Fibroblast of lung (primary cell): ENCODE measurements at places on chromosomes 5 and 9. TPM values are rescaled to one million over a fixed set of nuclear protein-coding genes. Genes with fewer than 3 reads are reported as not detected.

DNA sequence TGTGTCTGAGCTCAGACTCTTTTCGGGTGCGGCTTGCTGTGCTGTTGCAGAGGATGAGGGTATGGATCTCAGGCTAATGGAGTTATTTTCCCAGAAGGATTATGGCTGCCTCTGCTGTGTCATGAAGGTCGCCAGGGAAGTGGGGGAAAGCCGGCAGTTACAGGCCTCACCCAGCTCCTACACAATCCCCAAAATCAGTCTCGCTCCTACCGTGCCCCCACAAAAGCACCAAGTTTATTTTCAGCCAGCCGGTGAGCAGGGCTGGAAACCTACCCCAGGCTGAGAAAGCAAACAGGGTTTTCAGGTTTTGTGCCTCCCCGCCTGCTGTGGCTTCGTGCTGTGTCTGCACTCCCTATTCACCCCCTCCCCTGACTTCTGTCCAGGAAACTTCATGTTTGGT is 113.3 kb downstream of the SLC24A2 start:
- DNase-seq, result no peak
- H3K27ac ChIP-seq, result no peak overlapping the region
- H3K36me3 ChIP-seq, result no peaks in the 10 kb centered on the region

Gene PDE6A
- 0.02 TPM in 1 of 2 replicates, not detected in the other for polyA plus RNA-seq

Gene FBLL1
- polyA plus RNA-seq, result 0.03 and 0.16 TPM in 2 replicates

GRCh38 chr5:8396756-8397155 is 527.8 kb downstream of the MTRR start:
- DNase-seq, result peak; percentile 19
- H3K4me1 ChIP-seq, result no peaks in the 10 kb centered on the region
- H3K27ac ChIP-seq, result no peak overlapping the region
- no peaks in the 10 kb centered on the region for H3K27me3 ChIP-seq
- no peak overlapping the region for H3K4me3 ChIP-seq

DNA sequence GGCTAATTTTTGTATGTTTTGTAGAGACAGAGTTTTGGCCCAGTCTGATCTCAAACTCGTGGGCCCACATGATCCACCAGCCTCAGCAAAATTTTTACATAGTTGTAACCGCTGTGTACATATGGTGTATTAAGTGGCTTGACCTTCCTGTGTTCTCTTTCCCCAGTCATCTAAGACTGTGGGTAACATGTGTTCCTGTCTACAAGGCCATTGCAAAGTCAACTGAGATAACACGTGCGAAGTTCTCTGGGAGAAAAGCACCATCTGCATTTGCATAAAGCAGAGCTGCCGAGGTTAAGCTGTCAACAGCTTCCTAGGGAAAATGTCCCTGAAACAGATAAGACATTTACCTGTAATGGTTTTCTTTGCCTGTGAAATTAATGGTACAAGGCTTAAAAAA is 273.7 kb downstream of the FANCC start:
- no peaks in the 10 kb centered on the region for H3K27me3 ChIP-seq
- peak; percentile 31 for DNase-seq
- H3K4me3 ChIP-seq, result no peak overlapping the region
- H3K36me3 ChIP-seq, result peaks cover 4% of the 10 kb centered on the region
- H3K4me1 ChIP-seq, result no peaks in the 10 kb centered on the region

DNA sequence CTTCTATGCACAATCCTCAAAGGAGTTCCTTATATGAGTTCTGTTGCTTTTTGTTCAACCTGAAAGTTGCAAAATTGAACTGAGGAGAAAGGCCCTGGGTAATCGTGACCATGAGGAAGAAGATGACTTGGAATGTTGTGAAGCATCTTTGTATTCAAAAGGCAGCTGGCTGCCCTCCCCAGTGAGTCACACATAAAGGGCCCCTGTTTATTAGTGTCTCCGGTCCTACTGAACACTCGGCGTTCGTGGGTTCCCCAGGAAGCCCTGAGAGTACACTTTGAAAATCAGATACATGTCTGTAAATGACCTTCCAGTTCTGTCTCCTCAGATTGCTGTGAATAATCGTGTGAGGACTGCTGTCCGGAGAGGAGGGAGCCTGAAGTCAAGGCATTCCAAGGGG is 73.6 kb downstream of the C9orf153 start:
- H3K27ac ChIP-seq, result no peak overlapping the region
- no peaks in the 10 kb centered on the region for H3K4me1 ChIP-seq
- H3K4me3 ChIP-seq, result no peak overlapping the region
- H3K27me3 ChIP-seq, result no peaks in the 10 kb centered on the region

DNA sequence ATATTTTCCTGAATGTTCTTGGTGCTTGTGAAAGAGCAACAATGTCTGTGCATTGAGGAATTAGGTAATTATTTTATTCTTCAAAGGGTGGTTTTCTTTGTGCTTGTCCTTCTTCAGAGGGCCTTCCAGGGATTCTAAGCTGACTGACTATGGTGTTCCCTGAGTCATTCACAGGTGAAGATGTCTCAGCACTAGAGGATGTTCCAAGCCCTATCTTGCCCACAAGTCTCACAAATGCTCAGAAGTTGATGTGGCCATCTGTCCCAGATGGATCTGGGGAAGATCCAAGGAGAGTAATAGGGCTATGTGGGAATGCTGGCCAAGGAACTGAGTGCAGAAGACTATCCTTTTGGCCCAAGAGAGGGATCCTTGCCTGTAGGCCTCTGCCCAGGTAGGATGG is 120.9 kb downstream of the ADAMTSL1 start:
- no peaks in the 10 kb centered on the region for H3K36me3 ChIP-seq
- no peak overlapping the region for H3K4me3 ChIP-seq
- no peak overlapping the region for H3K27ac ChIP-seq
- no peak for DNase-seq

GRCh38 chr9:69168709-69169217 is 5.3 kb upstream of the TJP2 start:
- no peaks in the 10 kb centered on the region for H3K27me3 ChIP-seq
- DNase-seq, result peak; percentile 44
- H3K4me3 ChIP-seq, result no peak overlapping the region
- H3K27ac ChIP-seq, result no peak overlapping the region
- peaks cover 2% of the 10 kb centered on the region for H3K4me1 ChIP-seq

DNA sequence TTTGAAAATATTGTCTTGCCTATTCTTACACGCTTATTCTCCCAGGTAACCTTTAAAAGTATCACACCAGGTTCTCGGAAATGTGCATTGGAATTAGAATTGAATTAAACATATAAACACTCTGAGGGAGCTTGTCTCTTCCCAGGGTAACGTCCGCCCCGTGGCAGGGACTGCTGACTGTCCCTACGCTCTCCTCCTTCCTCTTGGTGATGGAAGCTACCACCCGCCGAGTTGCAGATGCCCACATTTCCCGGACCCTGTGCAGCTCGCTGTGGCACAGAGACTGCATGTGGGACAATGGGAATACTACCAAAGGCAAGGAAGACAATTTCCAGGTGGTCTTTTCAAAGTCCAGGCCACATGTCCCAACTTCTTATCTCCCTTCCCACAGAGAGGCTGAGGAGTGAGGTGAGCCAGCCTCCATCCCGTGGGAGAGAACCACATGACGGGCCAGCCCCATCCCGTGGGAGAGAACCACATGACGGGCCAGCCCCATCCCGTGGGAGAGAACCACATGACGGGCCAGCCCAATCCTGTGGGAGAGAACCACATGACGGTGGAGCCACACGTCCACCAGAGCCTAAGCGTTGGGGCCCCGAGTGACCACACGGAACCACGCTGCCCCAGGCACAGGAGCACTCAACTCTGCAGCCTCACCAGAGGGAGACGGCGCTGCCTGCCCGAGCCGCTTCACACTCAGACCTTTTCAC is 249.4 kb upstream of the IRX1 start:
- no peak overlapping the region for H3K4me3 ChIP-seq
- no peak for DNase-seq
- no peaks in the 10 kb centered on the region for H3K27me3 ChIP-seq
- no peaks in the 10 kb centered on the region for H3K36me3 ChIP-seq

Gene SKP2
- 22.4 and 30.8 TPM in 2 replicates for polyA plus RNA-seq

DNA sequence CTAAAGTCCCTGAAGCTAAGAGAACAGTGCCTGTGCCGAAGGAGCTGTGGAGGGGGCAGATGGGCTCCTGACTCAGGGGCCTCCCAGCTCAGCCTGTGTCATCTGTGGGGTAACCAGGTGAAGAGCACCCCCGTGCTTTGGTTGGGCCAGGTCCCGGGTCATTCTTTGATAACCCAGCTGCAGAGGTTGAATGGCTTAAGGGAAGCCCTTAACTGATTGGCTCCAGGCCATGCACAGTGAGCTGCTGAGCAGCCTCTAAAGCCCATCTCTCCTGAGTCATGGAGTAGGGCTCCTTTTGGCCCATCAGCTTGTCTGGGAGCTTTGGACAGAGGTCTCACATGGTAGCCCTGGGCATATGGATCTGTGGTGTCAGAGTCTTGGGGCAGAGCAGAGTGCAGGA is 28.7 kb downstream of the COL27A1 start:
- H3K4me3 ChIP-seq, result no peak overlapping the region
- DNase-seq, result peak; percentile 25
- H3K36me3 ChIP-seq, result peaks cover 2% of the 10 kb centered on the region
- no peak overlapping the region for H3K27ac ChIP-seq
- peaks cover 21% of the 10 kb centered on the region for H3K4me1 ChIP-seq

Gene LTC4S
- polyA plus RNA-seq, result 0.32 and 0.78 TPM in 2 replicates

GRCh38 chr9:131769361-131769760 is 29.5 kb upstream of the RAPGEF1 start:
- no peak overlapping the region for H3K4me3 ChIP-seq
- H3K36me3 ChIP-seq, result no peaks in the 10 kb centered on the region
- no peaks in the 10 kb centered on the region for H3K4me1 ChIP-seq
- no peak overlapping the region for H3K27ac ChIP-seq

DNA sequence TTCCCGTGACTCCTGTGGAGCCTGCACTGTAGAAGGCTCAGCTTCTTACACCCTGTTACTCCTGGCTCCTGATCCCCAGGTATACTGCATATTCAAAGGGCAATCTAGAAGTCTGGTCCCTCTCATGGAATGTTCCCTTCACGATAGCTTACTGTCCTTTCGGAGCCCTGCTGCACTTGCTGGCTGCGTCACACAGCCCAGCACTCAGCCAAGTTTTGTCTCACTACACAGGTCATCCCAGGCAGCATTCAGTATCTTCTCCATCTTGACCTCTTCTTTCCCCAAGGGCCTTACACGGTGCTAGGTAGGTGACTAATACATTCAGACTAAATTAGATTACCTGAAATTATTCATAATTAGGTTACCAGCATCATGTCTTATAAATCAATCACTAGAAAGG is 123.7 kb downstream of the WDR41 start:
- no peak overlapping the region for H3K27ac ChIP-seq
- DNase-seq, result no peak
- H3K4me1 ChIP-seq, result no peaks in the 10 kb centered on the region
- no peaks in the 10 kb centered on the region for H3K36me3 ChIP-seq

DNA sequence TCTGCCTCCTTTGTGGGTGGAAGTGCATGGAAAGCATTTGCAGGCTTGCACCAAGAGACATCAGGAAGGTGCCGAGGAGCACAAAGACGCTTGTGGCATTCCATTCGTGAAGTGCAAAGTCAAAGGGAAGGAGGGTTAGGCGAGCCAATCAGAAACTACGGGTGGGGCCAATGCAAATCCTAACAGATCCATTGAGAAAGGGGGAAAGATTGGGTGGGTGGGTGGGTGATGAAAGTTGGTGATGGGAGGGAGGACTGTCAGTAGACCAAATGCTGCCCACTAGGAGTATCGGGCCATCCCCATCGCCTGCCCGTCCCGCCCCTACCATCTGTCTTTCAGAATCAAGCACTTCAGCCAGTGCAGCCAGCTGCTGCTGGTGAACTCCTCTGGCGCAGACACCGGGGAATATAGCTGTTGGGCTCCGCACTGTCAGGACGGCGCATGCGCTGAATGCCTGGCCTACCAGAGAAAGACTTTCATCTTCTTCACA is 17.1 kb upstream of the ANXA6 start:
- no peak for DNase-seq
- H3K27me3 ChIP-seq, result peaks cover 3% of the 10 kb centered on the region
- peak overlapping the region; percentile 3 for H3K4me3 ChIP-seq
- no peaks in the 10 kb centered on the region for H3K4me1 ChIP-seq
- H3K27ac ChIP-seq, result no peak overlapping the region
- H3K36me3 ChIP-seq, result no peaks in the 10 kb centered on the region

GRCh38 chr5:5969942-5970483 is 408.3 kb downstream of the MED10 start:
- H3K36me3 ChIP-seq, result no peaks in the 10 kb centered on the region
- H3K4me3 ChIP-seq, result no peak overlapping the region
- no peak overlapping the region for H3K27ac ChIP-seq
- DNase-seq, result no peak

DNA sequence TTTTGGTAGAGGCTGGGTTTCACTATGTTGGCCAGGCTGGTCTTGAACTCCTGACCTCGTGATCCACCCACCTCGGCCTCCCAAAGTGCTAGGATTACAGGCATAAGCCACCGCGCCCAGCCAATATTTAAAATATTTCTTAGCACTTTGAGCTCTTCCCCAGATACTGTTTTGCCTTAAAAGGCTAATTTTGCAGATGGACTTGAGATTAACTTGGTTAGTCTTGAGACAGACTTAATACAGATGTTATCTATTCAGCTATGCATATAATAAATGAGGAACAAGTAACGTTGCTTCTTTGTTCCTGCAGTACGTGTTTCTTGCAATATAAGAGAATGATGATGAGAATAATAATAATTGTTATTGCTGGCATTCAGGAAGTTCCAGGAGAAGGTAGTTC is 56.3 kb downstream of the PCSK5 start:
- no peak overlapping the region for H3K4me3 ChIP-seq
- H3K27me3 ChIP-seq, result no peaks in the 10 kb centered on the region
- no peak overlapping the region for H3K27ac ChIP-seq
- H3K4me1 ChIP-seq, result no peaks in the 10 kb centered on the region
- no peak for DNase-seq

DNA sequence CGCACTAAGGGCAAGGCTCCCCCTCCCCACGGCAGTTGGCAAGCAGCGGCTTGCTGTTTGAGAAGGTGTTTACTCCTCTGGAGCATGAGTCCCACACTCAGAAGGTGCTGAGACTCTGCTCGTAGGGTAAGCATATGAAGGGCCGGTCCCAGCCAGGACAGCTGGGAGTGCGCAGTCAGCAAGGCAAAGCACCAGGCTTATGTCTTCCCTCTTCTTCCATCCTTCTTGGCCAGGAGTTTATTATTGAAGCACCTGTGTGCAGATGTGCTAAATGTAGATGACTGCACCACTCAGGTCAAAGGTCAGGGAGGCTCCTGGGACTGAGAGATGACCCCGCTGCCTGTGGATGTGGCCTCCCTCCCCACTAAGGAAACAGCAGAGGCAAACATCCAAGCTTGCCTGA is 27.0 kb upstream of the CDKN2AIPNL start:
- peak overlapping the region; percentile 4 for H3K4me3 ChIP-seq
- H3K27ac ChIP-seq, result peak overlapping the region; percentile 94
- DNase-seq, result no peak

GRCh38 chr5:3417376-3417943 is 178.2 kb upstream of the IRX1 start:
- no peaks in the 10 kb centered on the region for H3K4me1 ChIP-seq
- no peaks in the 10 kb centered on the region for H3K36me3 ChIP-seq
- no peak overlapping the region for H3K27ac ChIP-seq
- no peak for DNase-seq

DNA sequence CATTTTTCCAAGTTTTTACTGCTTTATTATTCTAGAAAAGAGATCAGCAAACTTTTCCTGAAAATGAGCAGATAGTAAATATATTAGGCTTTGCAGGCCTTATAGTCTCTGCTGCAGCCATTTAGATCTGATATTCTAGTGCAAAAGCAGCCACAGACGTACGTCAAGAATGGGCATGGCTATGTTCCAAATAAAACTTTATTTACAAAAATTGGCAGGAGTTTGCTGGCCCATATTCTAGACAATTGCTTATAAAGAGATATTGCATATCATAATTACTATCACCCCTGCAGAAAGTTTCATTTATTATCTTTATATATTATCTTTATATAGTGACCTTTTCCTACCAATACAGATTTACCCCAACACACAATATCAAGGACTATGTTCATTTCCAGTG is 161.9 kb upstream of the ACOT12 start:
- no peaks in the 10 kb centered on the region for H3K36me3 ChIP-seq
- no peak overlapping the region for H3K27ac ChIP-seq
- no peak overlapping the region for H3K4me3 ChIP-seq
- H3K4me1 ChIP-seq, result no peaks in the 10 kb centered on the region
- no peaks in the 10 kb centered on the region for H3K27me3 ChIP-seq

Gene TMEM171
- 1.9 and 5.8 TPM in 2 replicates for polyA plus RNA-seq
